Cortex of kidney (tissue), 1 donor: ENCODE measurements at places on chromosomes 6 and 20.

GRCh38 chr6:170207586-170208181 lies 83.2 kb downstream of the DLL1 start:
- DNase-seq = no peak

GRCh38 chr6:47179286-47179685 lies 130.4 kb downstream of the TNFRSF21 start:
- DNase-seq = no peak

DNA sequence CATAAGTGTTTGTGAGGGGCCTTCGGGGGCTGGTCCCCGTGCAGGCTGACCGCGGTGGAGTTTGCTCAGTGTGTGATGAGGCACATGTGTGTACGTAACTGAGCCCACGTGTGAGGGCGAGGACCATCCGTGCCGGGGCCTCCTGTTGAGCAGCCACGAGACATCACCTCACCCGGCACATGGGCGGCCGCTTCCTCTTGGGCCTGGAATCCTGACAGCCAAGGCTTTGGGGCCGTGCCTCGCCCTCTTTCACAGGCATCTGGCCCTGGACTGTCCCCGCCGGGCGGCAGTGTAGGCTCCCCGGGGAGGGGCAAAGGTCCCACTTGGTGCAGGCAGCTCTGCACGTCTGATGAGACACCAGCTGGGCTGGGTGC lies 202.3 kb downstream of the DLL1 start:
- no peak for DNase-seq

DNA sequence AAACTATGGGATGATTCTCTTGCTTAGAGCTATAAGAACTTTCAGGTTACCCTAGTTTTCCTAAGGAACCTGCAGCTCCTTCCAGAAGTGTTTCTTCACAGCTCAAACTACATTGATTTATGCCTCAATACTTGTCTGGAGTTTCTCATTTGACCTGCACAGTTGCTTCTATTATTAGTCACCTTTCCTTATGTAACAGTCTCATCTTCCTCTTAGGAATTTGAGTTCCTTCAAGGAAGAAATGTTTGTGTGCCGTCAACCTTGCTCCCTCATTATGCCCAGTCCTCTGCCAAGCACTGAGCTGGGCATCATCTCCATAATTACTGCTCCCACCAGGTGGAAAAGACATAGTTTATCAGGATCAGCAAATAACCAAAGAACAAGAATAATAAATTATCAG lies 466.4 kb downstream of the PKHD1 start:
- no peak for DNase-seq

DNA sequence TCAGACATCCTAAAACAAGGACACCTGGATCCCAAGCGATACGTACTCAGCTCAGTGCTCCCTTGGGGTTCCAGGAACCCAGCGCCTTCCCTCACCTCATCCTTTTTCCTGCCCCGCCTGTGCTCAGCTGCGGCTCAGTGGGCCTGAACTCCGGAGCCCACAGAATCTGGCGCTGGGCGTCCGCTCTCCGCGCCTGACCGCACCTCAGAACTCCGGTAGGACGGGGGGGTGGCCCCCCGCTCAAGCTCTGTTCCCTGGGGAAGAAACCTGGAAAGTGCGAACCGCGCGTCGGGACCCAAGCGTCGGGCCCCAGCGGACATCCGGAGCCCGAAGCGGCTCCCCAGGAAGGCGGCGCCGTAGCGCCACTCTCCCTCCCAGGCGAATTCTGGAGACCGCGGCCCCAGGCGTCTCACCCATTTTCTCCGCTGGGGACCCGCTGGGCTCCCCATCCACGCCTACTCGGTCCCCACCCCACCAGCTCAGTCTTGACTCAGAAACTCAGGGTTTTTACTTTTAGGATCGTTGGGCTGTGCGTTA lies 336 bp upstream of the LY6G5C start:
- DNase-seq = no peak

GRCh38 chr6:3409699-3410384 lies 47.0 kb downstream of the SLC22A23 start:
- no peak for DNase-seq

- no peak for DNase-seq
Measured at GRCh38 chr6:34154668-34155447, 9.0 kb upstream of the GRM4 start.

DNA sequence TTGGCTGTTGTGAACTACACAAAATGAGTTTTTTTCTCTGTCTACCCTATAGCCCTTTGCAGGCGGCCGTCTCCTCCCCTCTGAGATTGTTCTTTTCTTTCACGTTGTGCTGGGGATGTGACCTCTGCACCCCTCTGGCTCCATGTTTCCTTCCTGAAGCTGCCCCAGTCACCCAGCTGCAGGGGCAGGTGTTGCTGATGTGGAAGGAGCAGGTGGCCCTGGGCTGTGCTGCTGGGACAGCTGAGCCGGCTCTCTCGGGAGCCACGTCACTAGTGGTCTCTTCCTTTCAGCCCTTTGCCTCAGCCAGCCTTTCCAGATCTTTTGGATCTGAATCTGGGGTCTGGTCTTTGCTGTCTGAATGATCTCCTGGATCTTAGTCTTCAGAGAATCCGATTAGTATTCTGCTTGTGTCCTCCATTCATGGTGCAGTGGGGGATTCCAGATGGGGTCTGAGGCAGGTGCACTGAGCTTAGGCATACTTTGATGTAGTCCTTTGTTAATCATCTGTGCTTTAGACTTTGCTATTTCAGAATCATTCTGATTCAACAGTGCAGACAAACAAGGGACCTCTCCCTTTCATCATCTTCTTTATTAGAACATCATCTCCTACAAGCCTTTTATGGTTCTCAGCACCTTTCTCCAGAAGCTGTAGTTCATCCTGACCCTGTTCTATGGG lies 31.4 kb downstream of the TMEM181 start:
- no peak for DNase-seq

- no peak for DNase-seq
Measured at GRCh38 chr6:27864906-27865849, 47.0 kb downstream of the OR2B2 start.

DNA sequence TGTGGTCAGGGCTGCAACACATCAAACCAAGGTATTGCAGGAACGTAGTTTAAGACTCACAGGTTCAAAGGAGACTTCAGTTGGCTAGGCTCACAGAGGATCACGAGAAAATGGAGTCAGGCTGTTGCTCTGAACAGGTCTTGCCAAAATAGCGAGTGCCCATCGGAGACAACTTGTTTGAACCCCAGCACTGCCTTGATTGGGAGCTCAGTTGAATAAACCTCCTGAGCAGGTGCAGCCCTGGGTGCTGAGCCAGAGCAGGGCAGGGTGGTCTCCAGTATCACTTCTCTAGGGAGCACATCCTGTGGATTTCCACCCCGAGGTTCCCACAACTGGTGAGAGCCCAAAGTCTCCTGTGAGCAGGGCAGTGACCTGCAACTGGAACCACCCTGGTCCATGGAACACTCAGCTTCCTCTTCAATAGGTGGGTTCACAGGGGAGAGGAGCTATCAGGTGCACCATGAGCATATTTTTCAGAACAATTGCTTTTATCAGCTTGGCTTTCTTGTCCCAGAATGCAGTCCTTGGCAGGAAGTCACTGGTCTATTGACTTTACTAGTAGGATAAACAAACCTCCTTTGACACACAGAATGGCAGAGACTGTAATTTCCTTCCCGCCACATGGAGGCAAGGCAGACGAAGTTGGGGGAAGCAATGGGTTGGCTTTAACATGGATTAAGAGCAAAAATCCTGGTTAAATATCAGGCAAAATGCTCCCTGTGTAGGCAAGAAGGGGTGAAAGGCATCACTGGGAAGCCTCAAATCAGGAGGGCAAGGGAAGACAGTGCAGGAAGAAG lies 267.7 kb upstream of the FOXQ1 start:
- DNase-seq = no peak
